Putamen (tissue), 1 donor: ENCODE measurements at places on chromosomes 1 and 21.
A peak's percentile ranks its signal among the peaks of the same experiment; 100 is the strongest.

DNA sequence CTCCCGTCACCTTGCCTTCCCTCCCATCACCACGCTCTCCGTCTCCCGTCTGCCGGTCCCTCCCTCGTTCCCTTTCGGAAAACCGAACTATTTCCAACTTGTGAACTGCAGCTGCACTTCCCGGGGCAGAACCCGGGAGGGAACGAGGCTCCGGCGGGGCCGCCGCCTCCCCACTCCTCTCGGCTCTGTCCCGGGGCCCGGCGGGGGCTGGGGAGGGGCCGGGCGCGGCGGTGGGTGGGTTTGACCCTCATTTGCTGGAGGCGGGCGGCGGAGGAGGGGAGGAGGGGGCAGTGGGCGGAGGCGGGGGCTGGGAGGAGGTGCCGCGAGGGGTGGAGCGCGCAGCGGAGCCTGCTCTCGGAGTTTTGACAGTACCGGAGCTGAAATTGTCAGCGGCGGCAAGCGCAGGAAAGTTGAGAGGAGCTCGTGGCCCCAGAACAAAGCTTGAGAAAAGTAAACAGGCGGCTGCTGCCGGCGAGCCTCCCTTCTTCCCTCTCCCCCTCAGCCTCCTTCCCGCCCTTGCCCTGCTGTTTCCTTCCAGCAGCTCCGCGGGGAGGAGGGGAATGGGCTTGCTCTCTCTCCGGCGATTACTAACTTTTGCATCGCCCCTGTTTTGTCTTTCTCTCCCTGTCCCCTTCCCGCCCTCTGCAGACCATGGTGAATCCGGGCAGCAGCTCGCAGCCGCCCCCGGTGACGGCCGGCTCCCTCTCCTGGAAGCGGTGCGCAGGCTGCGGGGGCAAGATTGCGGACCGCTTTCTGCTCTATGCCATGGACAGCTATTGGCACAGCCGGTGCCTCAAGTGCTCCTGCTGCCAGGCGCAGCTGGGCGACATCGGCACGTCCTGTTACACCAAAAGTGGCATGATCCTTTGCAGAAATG is 2.9 kb downstream of the LMO4 start:
- peak; percentile 70 for DNase-seq

DNA sequence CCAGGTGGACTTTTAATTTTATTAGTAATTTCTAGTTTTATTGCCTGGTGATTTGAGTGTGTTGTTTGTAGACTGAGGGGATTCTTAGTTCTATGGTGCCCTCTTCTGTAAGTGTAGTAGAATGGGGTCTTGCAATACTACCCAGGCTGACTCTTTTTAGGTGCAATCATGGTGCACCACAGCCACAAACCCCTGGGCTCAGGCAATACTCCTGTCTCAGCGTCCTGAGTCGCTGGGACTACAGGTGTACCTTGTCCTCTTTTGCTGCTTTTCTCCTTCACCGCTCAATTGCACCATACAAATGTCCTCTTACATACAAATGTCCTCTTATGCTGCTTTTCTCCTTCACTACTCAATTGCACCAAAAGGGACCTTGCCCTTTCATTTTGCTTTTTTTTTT is 43.1 kb downstream of the SCP2 start:
- no peak for DNase-seq

- no peak for DNase-seq
Observed at GRCh38 chr1:92481971-92482664, 4.6 kb downstream of the GFI1 start.

GRCh38 chr1:180150982-180151381 is 3.7 kb upstream of the QSOX1 start:
- DNase-seq = no peak

DNA sequence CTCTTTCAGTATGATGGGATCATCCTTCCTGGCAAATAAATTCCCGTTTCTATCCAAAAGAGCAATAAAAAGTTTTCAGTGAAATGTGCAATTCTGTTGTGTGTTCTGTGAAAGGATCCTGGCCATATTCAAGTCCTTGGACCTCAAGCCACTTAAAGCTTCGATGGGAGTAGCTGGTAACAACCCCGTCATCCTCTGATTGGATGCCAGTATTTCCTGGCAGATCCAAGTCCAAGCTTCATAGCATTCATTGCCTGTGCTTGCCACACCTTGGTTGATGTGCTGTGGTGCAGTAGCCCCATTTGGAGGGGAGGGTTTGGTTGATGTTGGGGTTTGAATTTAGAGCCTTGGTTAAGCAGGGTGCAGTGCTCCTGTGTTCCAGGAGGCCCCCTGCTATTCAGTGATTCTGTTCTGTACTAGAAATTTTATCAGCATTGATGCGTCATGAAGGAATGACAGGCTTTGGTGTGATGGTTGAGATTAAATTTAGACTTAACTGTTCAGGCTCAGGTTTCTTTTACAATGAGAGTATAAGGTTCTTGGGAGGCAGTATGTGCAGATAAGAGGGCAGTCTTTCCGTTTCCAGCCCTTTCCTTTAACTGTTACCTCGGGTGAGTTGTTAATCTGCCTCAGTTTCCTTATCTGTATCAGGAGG is 4.9 kb downstream of the RPL11 start:
- DNase-seq = no peak

DNA sequence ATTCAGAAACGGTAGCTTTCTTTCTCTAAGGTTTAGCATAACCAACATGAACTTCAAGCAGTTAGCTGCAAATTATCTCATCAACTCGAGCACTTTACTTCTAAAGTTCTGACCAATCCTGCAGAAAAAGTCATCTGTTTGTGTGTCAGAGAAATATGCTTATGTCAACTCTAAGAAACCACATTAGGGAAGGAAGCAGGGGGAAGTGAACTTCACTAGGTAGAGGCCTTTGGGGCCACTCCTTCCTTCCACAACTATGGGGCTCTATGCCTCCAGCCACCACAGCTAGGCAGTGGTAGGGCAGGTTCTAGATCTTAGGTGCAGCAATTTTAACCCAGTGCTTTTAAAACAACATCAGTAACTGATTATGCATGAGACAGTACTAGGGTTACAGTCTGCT is 375.9 kb downstream of the DSCAM start:
- DNase-seq = no peak

DNA sequence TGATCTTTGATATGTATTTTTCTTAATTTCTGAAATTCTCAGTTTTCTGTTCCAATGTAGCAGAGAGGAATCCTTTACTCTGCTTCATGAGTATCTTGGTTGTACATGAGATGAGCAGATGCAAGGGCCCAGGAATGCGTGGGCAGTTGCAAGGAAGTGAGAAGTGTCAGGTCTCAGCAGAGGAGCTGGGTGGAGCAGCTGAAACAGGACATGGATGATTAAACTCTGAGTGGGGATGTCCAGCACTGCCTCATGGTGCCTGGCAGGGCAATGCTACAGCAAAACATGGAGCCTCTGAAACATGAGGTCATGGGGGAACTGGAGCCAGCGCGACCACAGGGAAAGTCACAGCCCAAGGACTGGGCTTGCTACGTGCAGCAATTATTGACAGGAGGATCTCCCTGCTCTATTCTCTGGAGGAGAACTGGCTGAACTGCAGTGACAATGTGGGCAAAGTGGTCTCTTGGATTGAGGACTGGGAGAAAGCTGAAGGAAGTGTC is 48.4 kb downstream of the COLGALT2 start:
- no peak for DNase-seq

DNA sequence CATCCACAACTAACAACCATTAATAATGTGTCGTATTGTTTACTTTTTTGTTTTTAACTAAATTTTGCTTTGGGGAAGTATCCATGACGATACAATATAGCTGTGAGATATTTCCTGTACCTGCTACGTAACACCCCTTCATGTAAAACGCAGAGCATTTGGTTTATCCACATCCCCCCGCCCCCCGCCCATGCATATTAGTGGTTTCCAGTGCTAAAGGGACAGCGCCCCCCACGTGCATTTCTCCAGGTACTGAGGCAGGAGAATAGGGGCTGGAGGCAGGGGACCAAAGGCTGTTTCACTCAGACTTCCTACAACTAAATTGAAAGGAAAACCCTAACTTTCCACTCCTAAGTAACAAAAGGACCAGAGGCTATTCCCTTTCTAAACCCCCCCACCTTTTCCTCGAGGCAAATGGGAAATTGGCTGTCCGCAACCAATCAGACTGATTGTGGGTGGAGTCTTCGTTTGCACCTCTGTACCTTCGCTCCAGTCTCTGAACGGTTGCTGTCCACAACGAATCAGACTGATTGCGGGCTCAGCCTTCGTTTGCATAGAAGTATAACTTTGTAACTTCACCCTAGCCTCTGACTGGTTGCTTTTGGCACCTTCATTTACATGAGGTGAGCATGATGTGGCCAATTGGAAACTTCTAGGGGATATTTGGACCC is 12.2 kb upstream of the RIPK4 start:
- DNase-seq = no peak

DNA sequence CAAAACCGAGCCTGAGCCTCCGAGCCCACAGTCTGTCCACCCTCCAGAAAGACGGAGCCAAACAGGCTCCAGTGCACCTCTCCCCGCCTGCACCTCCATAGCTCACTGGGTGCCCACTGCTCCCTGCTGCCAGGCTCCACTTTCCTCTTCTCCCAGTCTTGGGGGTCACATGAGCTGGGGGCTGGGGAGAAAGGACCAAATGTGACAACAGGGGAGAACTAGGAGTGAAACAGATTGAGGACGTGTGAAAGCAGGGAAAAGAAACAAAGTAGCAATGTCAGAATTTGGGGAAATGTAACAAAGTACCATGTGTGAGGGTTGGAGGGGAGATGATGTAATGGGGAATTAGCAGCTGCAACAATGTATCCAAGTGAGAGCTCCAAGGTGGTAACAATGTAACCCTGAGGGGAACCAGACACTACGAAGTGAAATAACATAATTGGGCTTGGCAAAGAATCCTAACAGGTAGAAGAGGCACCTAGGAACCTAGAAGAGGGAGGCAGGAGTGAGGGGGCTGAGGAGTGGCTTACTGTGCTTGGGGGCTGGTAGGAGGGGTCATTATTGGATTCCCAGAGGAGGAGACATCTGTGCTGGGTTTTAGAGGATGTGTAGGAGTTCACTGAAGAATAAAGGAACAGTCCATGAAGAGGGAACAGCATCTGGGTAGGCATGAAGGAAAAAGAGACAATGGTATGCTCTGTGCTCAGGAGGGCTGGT is 12.5 kb downstream of the SDC3 start:
- no peak for DNase-seq

DNA sequence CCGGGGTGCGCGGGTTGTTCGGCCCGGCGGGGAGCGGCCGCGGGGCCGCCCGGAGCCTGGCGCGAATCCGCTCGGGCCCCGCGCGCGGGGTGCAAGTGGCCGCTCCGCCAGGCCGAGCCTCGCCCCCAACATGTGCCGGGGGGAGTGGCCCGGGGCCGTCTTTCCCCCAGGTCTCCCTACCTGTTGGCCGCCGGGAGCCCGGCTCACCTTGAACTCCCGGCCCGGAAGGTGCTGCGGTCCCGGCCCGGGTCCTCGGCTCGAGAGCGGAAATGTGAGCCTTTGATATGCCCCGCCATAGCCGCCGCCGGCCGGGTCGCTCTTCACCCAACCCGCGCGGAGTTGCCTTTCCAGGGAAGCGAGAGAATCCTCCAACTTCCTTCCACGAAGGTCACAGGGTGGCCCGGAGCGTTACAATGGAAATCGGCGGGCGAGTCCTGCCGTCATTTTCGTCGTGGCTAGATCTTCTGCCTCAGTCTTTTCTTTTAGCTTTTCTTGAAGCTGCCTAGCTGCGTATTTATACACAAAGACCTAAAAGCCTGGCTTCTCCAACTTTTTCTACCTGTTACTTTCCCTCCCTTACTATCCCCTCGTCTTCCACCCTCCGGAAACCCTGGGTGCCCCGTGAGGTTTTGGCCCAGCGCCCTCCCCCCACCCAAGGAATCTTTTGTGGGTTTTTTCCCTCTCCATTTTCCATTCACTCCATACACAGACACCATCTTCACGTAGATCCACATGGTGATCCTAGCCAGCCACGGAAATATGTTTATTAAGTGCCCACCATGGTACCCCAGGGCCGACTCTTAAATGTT is 867 bp downstream of the PTGFRN start:
- DNase-seq = no peak

GRCh38 chr1:203390298-203390697 is 39.4 kb upstream of the FMOD start:
- no peak for DNase-seq

- DNase-seq = no peak
Observed at GRCh38 chr1:98323906-98324358, 337.6 kb upstream of the SNX7 start.

DNA sequence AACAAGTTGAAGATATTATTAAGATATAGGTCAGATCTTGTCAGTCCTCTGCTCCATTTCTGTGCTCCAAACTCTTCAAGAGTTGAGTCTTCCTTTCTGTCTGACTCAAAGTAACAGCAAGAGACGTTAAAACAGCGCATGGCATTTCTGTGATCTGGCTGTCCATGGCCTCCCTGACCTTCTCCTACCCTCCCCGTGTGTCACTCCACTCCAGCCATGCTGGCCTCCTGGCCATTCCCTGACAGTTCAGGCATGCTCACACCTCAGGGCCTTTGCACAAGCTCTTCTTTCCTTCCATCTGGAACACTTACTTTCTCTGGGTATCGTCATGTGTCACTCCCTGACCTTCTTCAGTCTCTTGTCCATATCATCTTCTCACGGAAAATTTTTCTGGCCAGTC is 229.0 kb downstream of the CENPF start:
- DNase-seq = no peak

DNA sequence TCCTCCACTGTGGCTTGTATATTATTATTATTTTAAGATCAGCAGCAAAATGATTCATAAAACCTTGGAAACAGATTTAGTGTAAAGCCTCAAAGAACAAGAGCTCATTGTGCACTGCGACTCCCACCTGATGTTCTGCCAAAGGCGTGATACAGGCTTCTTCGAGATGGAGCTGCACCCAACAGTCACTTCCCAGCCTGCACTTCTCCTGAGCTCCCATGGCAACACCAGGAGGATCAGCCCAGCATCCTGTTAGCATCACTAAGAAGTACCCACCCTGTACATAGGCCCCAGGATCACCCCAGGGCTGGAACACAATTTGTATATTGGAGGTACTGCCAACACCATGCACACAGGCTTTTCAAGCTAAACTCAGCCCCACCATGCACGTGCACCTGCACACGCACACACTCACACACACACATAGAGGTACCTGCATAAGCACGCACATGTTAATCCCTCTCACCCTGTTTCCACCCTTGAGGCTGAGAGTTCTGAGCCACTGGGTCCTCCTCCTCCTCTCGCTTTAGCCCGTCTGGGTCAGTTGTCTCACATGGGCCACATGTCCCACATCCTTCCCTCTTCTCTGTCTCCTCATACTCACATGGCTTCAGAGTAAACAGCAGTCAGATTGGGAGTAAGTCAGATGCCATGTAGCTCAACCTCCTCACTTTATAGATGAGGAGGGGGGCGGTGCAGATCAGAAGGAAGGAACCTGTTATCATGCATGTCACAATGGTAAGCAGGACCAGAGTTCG is 281.9 kb upstream of the POU3F1 start:
- peak; percentile 77 for DNase-seq

- no peak for DNase-seq
Observed at GRCh38 chr21:35859677-35860076, 200.6 kb downstream of the SETD4 start.

- no peak for DNase-seq
Observed at GRCh38 chr1:165861911-165862310, 34.5 kb downstream of the UCK2 start.

GRCh38 chr1:1760715-1761114 is 17.6 kb downstream of the NADK start:
- DNase-seq = no peak

GRCh38 chr1:40956407-40956806 is 23.1 kb upstream of the CTPS1 start:
- no peak for DNase-seq

- no peak for DNase-seq
Observed at GRCh38 chr1:86499987-86500593, 31.4 kb downstream of the CLCA1 start.

GRCh38 chr1:117615474-117615873 is 9.6 kb downstream of the TENT5C start:
- no peak for DNase-seq

- no peak for DNase-seq
Observed at GRCh38 chr1:237124856-237125462, 83.0 kb downstream of the RYR2 start.
